ENCODE measurements at places on chromosomes 1 and 21.
A peak's percentile ranks its signal among the peaks of the same experiment; 100 is the strongest.

GRCh38 chr1:76023669-76024435 lies 50.7 kb upstream of the ST6GALNAC3 start:
- no peak for DNase-seq

GRCh38 chr1:239939602-239940001 lies 152.1 kb upstream of the FMN2 start:
- DNase-seq, result no peak

- no peak for DNase-seq
Observed at GRCh38 chr1:170804879-170805278, 130.5 kb upstream of the MROH9 start.

DNA sequence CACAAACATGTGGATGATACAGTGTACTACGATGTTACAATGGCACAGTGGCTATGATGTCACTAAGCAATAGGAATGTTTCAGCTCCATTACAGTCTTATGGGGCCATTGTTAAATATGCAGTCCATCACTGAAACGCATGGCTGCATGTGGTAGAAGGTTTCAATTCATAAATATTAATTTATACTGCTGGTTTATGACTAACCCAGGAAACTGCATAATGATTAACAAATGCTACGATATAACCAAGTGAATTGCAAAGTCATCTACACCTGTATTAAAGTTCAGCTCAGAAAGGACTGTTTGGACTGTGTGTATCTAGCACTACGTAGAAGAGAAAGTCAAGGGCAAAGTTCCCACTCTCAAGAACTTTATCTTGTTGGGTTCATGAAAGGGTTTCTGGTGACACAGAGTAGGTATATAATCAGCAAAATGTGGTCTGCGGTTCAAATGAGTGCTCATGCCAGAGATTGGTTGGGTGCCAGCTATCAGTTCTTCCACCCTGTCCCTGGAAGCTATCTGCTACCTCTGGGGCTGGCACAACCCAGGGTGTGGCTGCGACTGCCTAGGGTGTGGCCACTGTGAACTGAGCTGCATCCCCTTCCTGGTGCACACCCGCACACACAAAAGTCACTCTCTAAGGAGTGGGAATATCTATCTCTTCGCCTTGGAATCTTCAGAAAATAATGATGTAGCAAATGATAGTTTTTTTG lies 14.8 kb downstream of the MGST3 start:
- DNase-seq, result no peak

GRCh38 chr21:41802198-41802584 lies 35.3 kb upstream of the RIPK4 start:
- no peak for DNase-seq

DNA sequence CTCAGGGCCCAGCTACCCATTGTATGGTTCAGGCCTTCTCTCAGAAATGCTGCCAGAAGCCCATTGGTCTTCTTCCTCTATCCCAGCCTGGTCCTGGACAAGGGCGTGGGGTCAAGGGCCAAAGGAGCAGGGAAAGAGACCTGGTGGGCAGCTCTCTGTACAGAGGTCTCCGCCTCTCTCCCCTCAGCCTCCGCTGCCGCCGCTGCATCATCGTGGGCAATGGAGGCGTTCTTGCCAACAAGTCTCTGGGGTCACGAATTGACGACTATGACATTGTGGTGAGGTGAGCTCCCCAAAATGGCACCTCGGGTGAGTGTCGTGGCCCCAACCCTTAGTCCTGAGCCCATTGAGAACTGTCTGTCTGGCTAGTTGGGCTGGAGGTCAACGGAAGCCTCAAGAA lies 34.6 kb upstream of the ARTN start:
- DNase-seq, result no peak

GRCh38 chr1:148318123-148318903 lies 164.8 kb downstream of the PPIAL4G start:
- no peak for DNase-seq

DNA sequence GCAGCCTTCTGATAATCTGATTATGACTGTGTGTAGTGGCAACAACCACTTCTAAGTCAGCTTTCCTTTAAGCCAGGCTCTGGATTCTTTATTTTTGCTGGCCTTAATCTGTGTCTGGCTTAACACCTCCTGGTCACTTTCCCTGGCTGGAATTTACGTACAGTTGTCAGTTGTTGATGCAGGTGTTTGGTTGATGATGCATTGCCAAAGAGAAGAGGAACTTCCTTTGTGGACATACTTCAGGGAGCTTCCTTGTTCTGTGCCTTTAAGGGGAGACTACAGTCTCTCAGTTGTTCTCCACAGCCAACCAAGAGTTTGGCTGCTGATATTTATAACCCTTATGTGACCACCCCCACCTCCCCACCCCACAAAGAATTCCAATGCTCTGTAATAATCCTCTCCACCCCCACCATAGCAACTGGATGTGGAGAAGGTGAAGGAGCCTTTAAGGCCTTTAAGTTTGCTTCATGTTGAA lies 96.0 kb upstream of the BMP8A start:
- DNase-seq, result peak; percentile 43

DNA sequence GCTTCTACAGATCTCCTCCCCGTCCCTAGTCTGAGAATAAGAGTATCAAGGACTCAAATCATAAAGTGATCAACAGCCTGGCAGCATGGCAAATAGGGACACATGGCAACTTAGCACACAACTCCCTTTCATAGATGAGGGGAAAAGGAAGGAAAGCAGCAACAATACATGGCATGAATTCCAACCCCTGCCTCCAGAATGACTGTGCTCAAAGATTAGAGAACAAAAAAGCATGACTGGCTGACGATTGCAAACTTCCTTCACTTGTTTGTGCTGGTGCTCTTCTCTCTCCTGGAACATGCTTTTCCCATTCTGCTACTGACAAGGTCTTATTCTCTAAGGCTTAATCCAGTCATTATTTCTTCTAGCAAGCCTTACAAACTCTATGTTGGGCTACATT lies 11.5 kb downstream of the KTI12 start:
- DNase-seq, result no peak

DNA sequence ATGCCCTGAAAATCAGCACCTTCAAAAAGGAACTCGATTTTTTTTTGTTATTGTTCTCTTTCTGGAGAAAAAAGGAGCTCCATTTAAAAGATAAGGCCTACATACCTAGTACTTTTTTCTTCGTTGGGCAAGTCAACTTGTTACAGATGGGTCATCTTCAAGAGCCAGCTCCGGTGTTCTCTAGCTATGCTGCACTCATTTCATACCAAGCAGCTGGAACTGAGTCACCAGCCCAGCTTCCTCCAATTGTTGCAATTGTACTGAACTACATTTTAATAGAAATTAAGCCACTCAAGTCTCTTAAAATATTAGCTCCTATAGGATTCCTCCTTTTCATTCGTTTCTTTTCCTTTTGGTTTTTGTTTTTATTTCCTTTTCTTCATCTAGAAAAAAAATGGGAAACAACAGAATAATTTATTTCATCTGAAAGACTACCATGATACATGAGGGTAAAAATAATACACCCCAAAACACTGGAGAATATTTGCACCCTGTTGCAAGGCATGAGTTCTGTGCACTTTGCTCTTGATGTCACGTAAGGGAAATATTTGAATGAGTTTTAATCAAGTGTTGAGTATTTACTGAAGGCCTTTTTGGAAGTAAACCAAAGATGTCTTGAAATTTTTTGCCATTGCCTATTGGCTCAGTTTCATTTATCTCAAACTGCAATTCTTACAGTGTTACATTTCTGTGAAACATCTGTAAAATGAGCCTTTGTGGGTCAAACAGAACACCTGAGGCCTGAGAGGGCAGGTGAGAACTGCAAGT lies 60.5 kb downstream of the CLIC4 start:
- DNase-seq, result no peak

DNA sequence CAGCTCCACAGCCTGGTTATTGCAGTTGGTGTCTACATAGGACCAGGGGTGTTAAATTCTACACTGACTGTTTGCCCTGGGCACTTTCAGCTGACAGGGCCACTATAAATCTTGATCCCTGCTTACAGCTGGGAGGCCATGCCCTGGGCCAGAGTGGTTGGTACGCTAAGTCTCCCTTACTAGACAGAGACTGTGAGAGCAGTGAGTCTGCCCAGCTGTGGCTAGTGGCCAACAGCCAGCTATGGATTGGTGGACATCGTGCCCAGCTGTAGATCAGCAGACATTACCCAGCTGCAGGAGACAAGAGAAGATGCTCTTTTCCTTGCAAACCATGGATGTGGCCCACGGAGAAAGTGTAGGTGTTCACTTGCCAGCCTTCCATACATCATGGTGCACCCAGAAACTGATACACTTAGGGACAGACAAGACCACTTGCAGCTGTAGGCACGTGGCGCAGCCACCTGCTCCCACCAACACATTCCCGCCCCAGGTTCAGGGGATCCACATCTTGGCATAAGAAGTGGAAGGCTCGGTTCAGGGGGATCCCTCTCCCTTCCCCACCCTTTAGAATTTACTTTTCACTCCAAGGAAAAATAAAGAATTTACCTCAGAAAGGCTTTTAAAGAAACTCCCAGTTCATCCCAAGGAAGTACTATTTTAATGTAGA lies 16.4 kb upstream of the PAX7 start:
- no peak for DNase-seq

DNA sequence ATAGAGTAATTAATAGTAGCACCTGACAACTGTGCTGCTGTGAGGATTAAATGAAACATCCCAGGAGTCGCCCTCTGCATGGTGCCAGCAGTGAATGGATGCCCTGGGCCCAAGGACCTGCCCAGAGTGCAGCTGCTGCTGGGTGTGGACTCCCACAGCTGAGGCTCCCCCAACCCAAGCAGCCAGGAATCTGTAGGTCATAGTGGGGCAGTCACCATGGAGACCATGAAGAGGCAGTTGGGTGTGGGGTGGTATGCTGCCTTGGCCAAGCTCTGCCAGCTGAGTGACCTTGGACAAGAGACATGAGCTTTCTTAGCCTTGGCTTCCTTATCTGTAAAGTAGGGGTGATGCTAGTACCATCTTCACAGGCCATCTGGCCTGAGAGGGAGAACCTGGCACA lies 9.4 kb downstream of the OLIG2 start:
- no peak for DNase-seq

DNA sequence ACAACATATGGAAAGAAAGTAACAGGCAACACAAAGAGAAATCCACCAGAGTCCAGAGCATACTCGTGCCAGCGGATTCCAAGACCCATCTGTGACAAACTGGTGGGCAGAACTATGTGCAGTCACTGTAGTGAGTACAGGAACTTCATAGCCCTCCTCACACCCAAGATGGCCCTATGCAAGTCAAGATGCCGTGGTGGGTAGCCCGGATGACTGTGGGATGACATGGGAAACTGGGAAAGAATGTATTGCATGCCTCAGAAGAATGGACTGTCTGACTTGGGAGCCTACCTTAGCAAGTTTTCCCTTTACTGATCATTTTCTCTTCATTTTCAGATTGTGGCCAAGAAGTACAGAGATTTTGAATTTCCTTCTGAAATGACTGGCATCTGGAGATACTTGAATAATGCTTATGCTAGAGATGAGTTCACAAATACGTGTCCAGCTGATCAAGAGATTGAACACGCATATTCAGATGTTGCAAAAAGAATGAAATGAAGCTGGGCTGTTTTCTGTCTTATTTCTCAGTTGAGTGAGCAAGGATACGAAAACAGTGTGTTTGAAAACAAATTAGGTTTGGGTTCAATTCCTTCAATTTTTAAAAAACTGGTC lies 47.3 kb downstream of the CLIC6 start:
- DNase-seq, result no peak

DNA sequence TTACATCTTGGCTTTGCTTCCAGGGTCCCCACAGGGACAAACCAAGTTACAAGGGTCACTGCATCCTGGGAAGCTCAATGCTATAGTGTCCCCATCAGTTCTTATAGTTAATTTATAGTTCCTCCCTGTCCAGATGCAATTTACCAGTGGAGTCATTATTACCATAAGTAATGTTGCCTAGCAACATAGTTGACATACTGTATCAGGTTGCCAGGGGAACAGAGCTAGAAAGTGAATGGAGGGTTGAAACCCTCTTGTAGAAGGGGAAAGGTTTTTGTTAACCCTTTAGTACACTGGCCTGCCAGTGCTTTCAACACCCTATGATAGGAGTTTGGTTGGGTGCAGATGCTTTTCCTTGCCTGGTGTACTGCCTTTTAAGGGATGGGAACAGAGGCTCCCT lies 34.3 kb upstream of the TTC4 start:
- peak; percentile 6 for DNase-seq

DNA sequence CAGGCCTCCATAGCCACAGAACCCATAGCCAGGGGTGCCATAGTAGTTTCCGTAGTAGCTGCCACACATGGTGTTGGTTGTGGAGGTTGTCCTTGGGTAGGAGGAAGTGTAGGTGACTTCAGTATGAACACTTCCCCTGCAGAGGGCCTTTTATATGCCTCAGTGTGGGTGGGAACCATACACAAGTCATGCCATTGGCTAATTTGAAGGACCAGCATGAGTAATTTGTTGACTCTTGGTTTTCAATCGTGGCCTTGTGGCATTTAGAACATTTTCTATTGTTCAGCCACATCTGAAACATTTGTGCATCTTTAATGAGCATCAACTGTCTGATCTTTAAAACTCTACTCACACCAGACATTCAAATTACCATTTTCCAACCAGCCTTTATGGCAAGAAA lies at the start of gene KRTAP6-1:
KRTAP6-1 (minus strand) TSS at position 95 of the 400 bp plus-strand sequence; CDS start at position 69, 26 bp downstream.
- DNase-seq, result no peak

DNA sequence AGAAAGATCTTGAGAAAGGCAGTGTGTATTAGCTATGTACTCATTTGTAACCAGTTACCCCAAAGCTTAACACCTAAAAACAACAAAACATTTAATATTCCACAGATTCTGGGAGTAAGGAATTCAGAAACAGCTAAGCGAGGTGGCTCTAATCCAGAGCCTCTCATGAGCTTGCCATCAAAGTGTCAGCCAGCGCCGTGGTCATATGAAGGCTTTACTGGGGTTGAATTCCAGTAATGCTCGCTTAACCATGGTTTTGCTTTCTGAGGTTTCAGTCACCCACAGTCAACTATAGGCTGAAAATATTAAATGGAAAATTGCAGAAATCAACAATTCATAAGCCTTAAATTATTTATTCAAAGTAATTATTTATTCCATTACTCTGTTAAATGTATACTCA lies 101.8 kb downstream of the CLIC6 start:
- DNase-seq, result no peak

GRCh38 chr21:22154579-22155274 lies 1156.5 kb downstream of the NCAM2 start:
- no peak for DNase-seq

DNA sequence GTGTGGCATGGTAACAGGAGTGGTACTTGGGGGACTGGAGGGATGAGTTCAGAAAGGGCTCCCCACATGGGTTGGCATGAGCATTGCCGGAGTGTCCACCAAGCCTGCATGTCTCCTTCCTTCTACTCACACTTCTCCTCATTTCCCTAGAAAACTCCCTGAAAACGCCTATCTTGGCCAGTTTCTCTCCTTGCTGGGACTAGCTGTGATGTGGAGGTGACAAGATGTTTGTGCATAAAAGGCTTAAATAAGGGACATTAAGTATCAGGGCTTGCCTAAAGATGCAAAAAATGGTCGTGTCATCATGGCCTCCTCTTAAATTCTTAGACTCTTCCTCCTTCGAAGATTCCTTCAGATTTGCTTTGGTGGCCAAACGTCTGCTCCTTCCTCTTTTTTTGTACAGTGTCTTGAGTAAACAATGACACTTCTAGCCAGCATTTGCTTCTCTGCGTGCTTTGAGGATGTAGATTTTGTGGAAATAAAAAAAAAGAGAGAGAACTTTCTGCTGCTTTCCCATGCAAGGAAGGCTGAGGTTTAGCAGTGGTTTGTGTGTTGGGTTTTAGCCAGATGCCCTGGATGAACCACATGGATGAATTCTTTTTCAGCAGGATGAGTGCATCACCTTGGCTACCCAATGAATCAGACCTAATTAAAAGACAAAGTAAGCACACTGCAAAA lies 239.1 kb upstream of the IRF2BP2 start:
- peak; percentile 58 for DNase-seq

GRCh38 chr1:177209357-177209756 lies 38.6 kb downstream of the BRINP2 start:
- peak; percentile 99 for DNase-seq

GRCh38 chr1:212587016-212587887 lies 21.3 kb upstream of the ATF3 start:
- no peak for DNase-seq
